NCI-H526 treated with DMSO at 0.1 percent for 48 hours (cell line): ENCODE measurements at places on chromosomes 1 and 21.

- DNase-seq: no peak
Observed at GRCh38 chr1:49397086-49397485, 620.4 kb upstream of the BEND5 start.

GRCh38 chr21:15430577-15430976 lies 299.2 kb upstream of the USP25 start:
- no peak for DNase-seq

DNA sequence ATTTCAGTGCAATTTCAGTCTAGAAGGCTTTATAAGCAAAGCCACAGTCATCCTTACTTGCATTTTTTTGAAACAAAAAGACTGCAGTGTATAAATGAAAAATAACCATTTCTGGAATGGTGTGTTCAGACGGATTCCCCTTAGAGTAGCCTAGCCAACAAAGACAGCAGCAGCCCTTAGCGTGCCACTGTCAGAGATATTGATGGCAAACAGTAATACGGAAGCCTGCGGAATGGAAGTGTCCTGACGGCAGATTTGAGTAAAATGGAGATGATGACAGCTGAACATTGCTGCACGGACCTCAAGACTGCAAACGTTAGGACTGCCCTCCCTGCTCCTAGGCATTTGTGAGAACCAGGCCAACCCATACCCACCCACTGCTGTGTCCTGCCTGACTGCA lies 54.7 kb downstream of the PDE9A start:
- no peak for DNase-seq

DNA sequence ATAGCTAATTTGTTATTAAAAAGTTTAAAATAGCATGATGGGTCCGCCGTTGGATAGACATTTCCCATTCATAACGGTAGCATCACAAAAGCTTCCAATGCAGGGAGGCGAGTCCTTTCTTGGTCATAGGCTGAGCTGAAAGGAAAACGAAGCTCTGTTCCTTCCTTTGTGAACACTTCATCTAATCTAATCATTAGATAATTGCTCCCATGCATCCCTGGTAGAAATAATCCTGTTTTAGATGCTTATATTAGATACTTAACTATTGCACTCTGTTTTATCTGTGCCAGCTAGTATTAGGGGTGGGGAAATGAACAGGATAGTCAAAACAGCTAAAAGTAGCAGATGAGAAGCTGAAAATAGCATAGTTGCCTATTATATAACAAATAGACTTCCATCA lies 215.0 kb downstream of the SLC35F3 start:
- DNase-seq: no peak

DNA sequence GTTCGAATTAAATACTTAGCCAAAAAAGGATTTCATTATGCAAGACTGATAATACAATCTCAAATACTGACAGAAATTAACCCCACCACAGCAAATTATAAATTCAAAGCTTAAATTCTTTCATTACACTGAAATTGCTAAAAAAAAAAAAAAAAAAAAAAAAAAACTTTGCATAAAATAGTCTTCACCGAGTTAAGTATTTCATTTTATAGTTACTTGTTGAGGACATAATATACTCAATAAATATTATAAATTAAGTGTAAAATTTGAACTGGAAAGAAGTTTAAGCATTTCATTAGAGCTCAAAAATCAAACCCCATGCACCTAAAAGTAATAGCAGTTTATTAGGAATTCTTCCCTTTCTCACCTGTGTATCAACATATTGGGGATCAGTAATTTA lies 1.9 kb upstream of the PSMG1 start:
- DNase-seq: no peak

DNA sequence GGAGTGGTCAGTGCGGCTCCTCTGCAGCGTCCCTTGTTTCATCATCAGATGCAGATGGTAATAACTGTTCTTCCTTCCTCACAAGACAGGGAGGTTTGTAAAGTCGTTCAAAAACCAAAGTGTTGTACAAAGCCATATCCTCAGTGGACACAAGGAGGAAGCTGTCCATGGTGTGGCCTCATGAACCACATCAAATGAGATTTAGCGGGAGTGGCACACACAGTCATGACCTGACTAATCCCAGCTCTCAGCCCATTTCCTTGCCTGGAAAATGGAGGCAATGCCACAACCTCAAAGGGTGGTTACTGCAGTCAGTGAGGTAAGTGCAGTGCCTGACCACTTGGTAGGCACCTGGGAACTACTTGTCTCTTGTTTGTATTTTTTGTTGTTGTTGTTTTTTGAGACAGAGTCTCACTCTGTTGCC lies 13.4 kb downstream of the ENTREP3 start:
- no peak for DNase-seq

DNA sequence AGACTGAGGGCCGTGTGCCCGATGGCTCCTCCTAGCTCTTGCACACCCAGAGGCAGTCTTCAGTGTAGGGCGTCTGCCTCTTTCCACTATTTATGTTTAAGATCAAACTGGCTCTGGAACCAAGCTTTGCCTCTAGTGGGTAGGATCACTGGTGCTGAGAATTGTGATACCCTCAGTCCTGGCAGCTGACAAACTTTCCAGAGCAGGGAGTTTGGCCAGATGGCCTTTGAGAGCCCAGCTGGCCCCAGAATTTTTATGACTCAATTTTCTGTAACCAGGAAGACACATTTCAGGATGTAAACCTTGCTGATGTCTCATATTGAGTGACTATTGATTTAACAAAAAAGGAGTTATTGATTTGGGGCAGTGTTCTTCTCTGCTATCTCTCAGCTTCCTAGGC lies 6.7 kb downstream of the COQ8A start:
- DNase-seq: no peak

DNA sequence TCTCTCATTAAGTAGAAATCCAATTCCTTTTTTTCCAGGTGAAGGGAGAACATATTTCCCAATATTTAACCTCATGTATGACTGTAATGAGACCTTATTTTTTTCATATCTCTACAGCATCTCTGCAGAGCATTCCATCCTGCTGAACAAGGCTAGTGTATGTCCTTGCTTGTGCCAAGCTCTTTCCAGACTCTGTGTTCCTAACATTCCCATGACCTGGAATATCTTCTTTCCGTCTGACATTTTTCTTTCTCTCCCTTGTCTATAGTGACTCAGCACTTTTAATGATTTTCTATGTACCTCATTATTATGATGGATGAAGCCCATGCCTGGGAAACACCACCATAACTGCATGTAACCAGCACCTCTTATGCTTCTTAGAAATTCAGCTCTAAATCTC lies 278.3 kb upstream of the NRIP1 start:
- DNase-seq: no peak

- DNase-seq: no peak
Observed at GRCh38 chr1:14182856-14183255, 415.6 kb upstream of the KAZN start.
